T-cell (primary cell): ENCODE measurements at places on chromosomes 2 and 18. TPM values are rescaled to one million over a fixed set of nuclear protein-coding genes. Genes with fewer than 3 reads are reported as not detected.
A peak's percentile ranks its signal among the peaks of the same experiment; 100 is the strongest.

The DSG3 gene
- total RNA-seq: not detected

The MC5R gene
- not detected for total RNA-seq

The GCA gene
- total RNA-seq: 10.0 TPM

The IL1RL1 gene
- 0.15 TPM for total RNA-seq

The SIX2 gene
- not detected for total RNA-seq

The EXOC6B gene
- total RNA-seq: 16.0 TPM

The FOSL2 gene
- total RNA-seq: 18.5 TPM

The IKZF2 gene
- 23.4 TPM for total RNA-seq

The MAP4K4 gene
- 148 TPM for total RNA-seq

The COLEC12 gene
- total RNA-seq: not detected

The CFC1 gene
- not detected for total RNA-seq

The PCARE gene
- total RNA-seq: not detected

The ASAP2 gene
- 0.10 TPM for total RNA-seq

The SGPP2 gene
- total RNA-seq: 2.6 TPM

The HOXD11 gene
- not detected for total RNA-seq

The ESPNL gene
- total RNA-seq: 0.44 TPM

The GCKR gene
- not detected for total RNA-seq

The VWA3B gene
- total RNA-seq: not detected

The ADD2 gene
- total RNA-seq: 7.1 TPM

The ZNF804A gene
- 0.13 TPM for total RNA-seq

- DNase-seq: no peak
Observed at GRCh38 chr18:22432657-22433137, 15.0 kb upstream of the CTAGE1 start.

GRCh38 chr2:173719471-173719870, 245.7 kb downstream of the SP3 start:
- no peak for DNase-seq

DNA sequence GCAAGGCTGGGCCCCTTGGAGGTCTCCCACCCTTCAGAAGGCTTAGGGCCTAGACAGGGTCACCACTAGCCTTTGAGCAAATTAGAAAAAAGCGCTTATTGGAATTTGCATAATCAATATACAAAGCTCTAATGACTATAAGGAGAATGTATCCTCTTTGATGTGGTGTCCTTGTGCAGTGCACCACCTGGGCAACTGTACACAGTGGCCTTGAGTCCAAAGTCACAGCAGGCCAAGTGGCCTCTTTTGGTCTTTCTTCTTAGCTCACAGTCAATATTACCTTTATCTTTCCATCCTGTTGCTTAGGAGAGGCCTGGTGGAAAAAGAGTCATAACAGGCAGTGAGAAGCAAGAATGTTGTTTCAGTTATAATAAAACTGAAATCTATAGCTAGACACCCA, 19.7 kb upstream of the ST3GAL5 start:
- DNase-seq: no peak

DNA sequence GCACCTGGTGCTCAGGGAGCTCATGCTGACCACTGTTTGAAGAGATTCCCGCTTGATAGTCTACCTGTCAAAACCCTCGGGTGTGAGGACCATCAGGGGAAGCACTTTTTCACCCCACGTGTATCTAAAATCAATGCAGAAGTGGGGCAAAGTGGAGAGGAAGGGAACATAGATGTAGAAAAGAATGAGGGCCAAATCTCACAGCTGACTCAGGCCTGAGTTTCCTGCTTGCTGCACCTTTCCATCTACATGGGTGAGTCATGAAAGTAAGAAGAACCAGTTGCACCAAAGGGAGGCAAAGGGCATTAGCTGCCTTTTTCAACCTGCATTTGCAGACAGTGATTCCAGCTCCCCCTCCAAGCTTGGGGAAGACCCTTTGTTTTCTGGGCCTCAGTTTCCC, 100.2 kb upstream of the MYCN start:
- no peak for DNase-seq

DNA sequence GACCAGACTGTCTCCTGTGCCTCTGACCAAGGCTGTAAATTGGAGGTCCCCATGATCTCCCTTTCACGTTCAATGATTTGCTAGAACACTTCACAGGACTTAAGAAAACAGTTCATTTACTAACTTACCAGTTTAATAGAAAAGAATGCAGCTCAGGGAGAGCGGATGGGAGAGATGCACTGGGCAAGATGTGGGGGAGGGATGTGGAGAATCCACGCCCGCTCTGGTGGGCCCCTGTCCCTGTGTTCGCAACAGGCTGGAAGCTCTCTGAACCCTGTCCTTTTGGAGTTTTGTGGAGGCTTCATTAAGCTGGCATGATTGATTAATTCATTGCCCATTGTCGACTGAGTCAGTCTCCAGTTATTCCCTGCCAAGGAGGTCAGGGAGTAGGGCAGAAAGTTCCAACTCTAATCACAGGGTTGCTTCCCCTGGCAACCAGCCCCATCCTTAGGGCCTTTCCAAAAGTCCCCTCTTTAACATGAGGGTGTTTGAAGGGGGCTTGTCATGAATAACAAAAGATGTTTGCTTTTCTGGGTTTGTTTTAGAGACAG, 257.1 kb downstream of the ACKR3 start:
- DNase-seq: no peak

- no peak for DNase-seq
Observed at GRCh38 chr2:156800781-156801361, 364.7 kb downstream of the GPD2 start.

- DNase-seq: no peak
Observed at GRCh38 chr2:64260817-64261216, 116.6 kb upstream of the PELI1 start.

- no peak for DNase-seq
Observed at GRCh38 chr2:56286936-56287335, 103.1 kb downstream of the CCDC85A start.

GRCh38 chr2:86216575-86217555, 17.6 kb downstream of the MRPL35 start:
- DNase-seq: no peak

- no peak for DNase-seq
Observed at GRCh38 chr18:25229081-25229480, 122.9 kb downstream of the ZNF521 start.

- DNase-seq: no peak
Observed at GRCh38 chr18:8711736-8712135, 6.4 kb downstream of the MTCL1 start.

GRCh38 chr2:127106457-127106990, 430 bp downstream of the BIN1 start:
- DNase-seq: no peak

- DNase-seq: no peak
Observed at GRCh38 chr2:175187378-175187777, 5.9 kb upstream of the ATP5MC3 start.

- DNase-seq: no peak
Observed at GRCh38 chr2:15842758-15843666, 97.3 kb upstream of the MYCN start.

- DNase-seq: peak; percentile 28
Observed at GRCh38 chr2:130728007-130728454, 839 bp upstream of the GPR148 start.

DNA sequence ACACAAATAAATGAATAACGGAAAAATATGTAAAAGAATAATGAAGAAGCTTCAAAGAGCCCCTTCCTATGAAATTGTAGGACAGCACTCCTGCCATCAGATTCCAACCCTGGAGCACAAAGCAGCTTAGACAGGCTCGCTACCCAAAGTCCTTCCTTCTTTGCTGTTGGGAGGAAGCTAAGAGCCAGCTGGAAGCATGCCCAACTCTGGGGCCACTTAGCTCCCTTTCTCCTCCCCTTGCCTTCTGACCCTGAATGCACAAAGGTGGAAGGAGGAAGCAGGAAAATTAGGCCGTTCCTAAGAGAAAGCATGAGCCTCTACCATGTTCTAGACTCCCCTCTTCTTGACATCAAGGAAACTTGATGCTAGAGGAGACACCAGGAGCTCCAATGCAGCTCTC, 700.8 kb downstream of the RNF144A start:
- DNase-seq: no peak

DNA sequence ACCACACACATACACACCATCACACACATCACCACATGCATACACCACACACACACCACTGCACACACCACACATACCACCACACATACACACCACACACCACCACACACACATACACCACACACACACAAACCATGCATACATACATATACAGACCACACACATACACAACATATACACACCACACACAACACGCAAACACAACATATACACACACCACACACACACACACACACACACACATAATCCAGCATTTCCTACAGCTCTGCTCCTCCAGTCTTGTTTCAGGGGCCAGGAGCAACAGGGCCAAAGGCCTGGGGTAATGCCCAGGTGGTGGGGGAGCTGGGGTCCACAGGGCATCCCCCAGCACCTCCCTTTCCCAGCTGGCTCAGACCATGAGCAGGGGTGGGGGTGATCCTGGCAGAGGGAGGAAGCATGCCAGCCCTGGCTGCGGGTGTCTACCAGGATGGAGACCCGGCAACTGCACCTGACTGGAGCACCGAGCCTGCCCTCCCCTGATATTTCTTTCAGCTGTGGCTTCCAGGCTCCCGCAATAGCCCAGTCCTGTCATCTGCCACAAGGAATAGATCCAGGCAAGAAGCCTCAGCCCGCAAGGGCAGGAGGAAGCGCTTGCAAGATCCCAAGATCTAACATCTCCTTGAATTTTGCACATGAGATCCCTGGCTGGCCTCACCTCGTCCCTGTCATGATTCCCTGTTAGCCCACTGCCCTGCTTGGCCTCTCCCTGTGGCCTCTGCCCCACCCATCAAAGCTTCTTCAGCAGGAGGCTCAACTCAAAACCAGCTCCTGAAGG, 196.9 kb downstream of the TNS1 start:
- no peak for DNase-seq

- DNase-seq: no peak
Observed at GRCh38 chr18:57015451-57015850, 131.4 kb upstream of the BOD1L2 start.

GRCh38 chr2:145685383-145686050, 1165.6 kb upstream of the ZEB2 start:
- no peak for DNase-seq

DNA sequence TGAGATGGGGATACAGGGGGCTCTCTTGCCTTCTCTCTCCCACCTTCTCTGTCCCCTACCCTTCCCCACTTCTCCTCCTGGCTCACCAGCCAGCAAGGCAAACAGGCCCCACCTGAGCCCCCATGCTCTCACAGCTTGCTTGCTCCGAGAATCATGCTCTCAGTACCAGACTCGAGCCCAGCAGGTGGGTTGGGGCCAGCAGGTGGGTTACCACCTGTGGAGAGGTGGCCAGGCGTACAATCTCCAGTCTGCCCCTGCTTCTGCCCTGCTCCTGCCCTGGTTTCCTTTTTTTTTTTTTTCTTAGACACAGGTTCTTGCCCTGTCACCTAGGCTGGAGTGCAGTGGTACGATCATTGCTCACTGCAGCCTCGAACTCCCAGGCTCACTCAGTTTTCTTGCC, 214.5 kb downstream of the SH3RF3 start:
- DNase-seq: no peak

DNA sequence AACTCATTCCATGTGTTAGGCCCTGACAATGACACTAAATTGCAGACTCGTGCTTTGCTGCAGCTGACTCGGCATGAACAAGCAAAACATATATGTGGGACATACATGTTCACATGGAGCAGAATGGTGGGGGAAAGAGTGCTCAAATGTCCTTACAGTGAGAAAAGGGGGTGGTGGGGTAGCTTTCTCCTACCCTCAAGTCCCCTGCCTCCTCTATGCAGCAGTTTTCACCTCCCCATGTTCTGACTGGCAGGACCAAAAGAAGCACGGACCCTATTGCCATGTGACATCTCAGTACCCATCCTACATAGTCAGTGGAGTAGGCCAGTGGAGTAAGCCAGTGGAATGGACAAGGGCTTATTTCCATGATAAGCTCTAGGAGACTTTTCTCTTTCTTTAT, 259.3 kb downstream of the TTC32 start:
- no peak for DNase-seq

DNA sequence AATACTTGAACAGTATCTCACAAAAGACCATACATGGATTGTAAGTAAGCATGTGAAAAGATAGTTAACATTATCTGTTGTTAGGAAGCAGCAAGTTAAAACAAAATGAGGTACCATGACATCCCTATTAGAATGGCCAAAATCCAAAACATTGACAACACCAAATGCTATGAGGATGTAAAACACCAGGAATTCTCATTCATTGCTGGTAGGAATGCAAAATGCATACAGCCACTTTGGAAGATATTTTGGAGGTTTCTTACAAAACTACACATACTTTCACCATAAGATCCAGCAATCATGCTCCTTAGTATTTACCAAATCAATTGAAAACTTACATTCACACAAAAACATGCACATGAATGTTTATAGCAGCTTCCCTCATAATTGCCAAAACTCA, 30.9 kb upstream of the ICOS start:
- DNase-seq: no peak

DNA sequence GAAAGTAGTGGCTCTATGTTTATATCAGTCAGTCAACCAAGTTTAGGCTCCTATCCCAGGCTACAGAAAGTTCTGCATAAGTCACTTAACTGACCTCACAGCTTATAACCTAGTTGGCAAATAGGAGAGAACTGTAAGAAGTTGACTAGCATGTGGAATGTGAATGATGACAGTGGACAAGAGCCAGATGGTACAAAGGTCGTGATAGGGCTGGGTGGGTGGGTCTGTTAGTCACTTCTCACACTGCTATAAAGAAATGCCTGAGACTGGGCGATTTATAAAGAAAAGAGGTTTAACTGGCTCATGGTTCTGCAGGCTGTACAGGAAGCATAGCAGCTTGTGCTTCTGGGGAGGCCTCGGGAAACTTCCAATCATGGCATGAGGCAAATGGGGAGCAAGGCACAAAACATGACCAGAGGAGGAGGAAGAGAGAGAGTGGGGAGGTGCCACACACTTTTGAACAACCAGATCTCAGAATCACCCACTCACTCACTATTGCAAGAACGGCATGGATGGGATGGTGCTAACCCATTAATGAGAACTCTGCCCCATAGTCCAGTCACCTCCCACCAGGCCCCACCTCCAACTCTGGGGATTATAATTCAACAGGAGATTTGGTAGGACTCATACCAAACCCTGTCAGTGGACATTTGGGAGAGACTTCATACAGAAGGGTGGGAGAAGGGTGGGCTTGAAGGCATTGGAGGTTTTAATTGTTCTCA, 68.8 kb downstream of the LTBP1 start:
- DNase-seq: no peak

DNA sequence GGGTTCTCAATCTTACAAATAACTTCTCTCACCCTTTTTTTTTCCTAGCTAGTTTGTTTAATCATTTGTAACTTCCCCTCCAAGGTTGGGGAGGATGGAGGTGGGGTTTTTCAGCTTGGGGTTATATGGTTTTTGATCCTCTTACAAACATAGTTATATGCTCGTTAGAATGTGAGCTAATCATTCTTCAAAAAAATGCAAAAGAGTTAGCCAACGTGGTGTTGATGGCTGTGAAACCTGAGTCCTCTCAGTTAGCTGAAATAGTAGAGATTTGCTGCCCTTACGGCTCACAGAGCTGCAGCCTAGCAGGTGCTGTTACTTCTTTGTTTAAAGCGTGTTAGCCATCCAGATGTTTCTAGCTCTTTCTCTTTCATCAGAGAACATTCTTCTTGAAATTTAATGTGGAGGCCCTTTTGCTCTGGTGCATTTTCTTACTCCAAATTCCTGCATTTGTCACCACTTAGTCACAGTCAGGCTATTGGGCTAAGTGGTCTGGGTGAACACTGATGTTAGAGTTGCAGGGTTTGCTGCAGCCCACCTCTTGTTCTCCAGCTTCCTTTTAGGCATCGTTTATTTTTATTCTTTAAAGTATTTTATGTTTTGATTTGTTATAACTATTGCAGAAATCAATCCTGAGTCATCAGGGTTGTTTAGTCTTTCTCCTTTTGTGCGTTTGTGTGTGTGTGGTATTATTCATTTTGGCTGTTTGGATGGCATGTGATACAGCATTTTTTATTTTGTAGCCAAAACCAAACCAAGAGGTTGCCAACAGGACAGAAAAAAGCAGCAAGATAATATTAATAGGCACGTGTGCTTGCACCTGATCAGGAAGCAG, 41.1 kb downstream of the LIMS1 start:
- no peak for DNase-seq
